ENCODE measurements at places on chromosomes 2 and 18.

GRCh38 chr2:145654156-145654555 lies 1134.2 kb upstream of the ZEB2 start:
- no peak for DNase-seq

- DNase-seq, result no peak
Observed at GRCh38 chr18:49811151-49811938, 2.0 kb downstream of the ACAA2 start.

- DNase-seq, result peak; percentile 36
Observed at GRCh38 chr2:38315707-38316333, 61.3 kb downstream of the ATL2 start.

- DNase-seq, result no peak
Observed at GRCh38 chr2:174924061-174924693, 81.0 kb downstream of the CHN1 start.

- peak; percentile 44 for DNase-seq
Observed at GRCh38 chr2:197705912-197706838, 1.0 kb downstream of the MARS2 start.

DNA sequence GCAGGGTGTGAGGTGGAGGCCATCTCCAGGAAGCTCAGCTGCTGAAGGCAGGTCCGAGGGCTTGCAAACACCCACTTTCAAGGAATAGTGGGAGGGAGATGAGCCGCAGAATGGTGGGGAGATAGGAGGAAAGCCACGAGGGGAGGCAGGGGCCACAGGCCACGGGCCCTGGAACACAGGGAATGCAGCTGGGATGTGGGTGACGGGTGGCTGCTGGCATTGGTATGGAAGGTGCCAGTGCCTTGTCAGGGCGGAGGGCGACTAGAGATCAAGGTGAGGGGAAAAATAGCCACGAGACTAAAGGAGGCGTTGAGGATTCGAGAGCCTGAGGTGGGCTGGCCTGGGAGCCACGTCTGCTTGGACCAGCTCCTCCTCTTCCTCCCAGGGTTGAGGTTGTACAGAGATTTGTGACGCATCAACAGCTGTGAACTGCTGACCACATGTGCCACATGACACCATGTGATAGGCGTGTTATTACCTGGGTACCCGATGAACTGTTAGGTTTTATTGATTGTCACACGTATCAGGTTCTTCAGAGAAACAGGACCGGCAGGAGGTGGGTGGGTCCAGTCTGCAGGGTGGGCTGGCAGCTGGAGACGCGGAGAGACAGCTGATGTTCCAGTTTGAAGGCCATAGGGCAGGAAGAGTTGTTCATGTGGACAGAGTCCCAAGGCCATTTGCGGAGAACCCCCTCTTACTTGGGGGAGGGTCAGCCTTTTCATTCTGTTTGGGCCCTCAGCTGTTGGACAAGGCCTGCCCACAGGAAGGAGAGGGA lies 9.9 kb downstream of the IMPA2 start:
- no peak for DNase-seq

- DNase-seq, result no peak
Observed at GRCh38 chr18:11845654-11846053, 5.6 kb upstream of the CHMP1B start.

DNA sequence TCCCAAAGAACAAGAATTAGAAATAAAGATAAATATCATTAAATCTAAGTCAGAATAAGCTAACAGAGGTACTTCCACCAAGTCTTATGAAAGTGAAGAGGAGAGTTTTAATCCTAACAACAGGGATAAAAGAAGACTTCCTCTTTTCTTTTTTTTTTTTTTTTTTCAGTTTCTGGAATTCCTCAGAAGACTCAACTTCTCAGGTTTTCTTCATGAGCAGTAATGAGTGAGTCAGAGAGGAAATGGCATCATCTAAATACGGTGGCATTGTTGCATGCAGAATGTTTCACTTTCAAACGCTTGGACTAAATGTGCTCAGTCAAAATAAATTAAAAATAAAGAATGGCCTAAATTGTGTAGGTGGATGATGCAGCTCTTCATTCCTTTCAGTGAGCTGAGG lies 45.6 kb upstream of the ARHGAP15 start:
- DNase-seq, result no peak

- DNase-seq, result no peak
Observed at GRCh38 chr2:134549104-134549503, 169.7 kb downstream of the TMEM163 start.

DNA sequence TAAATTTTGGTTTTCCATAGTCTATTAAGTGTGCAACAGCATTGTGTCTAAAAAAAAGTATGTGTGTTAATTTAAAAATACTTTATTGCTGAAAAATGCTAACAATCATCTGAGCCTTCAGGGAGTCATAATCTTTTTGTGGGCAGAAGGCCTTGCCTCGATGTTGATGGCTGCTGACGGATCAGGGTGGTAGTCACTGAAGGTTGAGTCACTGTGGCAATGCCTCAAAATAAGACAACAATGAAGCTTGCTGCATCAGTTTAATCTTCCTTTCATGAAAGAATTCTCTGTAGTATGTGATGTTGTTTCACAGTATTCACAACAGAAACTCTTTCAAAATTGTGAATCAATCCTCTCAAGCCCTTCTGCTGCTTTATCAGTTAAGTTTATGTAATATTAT lies 31.3 kb downstream of the HDHD2 start:
- DNase-seq, result no peak

DNA sequence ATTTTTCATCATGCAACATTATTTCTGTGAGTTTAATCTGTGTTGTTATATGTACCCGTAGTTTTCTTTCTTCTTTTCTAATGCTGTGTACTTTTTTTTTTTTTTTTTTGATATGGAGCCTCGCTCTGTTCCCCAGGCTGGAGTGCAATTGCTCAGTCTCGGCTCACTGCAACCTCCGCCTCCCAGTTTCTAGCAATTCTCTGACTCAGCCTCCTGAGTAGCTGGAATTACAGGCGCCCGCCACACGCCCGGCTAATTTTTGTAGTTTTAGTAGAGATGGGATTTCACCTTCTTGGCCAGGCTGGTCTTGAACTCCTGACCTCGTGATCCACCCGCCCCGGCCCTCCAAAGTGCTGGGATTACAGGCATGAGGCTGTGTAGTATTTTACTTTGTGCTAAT lies 155.4 kb downstream of the GALR1 start:
- DNase-seq, result no peak

GRCh38 chr2:200476836-200477235 lies 33.0 kb downstream of the KCTD18 start:
- no peak for DNase-seq

DNA sequence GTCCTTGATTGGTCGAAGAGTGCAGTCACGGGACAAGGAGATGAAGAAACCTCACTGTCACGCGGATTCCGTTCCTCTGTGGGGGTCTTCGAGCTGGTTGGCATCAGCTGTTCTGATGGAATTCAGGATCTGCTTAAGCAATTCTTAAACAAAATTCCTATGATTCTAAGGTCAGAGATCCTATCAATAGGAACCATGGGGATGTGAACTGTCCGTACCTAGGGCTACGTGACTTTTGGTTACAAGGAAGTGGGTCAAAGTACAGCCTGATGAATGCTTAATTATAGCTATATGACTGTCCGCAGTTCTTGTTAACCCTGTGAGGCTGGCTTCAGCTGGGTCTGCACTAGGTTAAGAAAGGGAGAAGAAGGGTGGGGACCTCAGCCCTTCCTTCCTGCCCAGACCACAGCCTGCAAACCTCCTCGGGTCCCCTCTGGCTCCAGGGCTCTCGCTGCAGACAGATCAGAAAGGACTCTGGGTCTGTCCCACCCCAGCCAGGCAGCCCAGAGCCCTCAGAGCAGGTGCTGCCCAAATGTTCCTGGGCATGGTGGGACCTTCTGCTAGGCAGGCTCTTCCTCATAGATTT lies 44.2 kb upstream of the TAF1B start:
- no peak for DNase-seq

GRCh38 chr2:222256250-222256649 lies 42.5 kb downstream of the PAX3 start:
- DNase-seq, result no peak

- no peak for DNase-seq
Observed at GRCh38 chr2:33680644-33681363, 81.7 kb upstream of the FAM98A start.

DNA sequence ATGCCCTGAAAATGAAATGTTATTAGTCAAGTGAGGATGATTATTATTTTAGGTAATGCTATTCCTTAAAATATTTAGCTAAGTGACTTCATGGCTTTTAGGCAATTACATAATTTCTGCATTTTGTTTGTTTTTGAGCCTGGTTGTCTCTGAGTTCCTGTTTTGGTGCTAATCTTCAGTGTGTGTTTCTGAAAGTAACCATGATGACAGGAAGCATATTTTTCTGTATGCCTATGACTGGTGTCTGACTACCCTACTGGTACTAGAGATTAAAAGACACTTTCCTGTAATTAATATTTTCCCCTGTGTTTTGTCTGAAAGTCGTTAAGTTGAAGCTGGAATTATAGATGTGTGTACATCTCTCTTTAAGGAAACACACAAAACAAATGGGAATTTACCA lies 295.0 kb upstream of the SPRED2 start:
- no peak for DNase-seq

DNA sequence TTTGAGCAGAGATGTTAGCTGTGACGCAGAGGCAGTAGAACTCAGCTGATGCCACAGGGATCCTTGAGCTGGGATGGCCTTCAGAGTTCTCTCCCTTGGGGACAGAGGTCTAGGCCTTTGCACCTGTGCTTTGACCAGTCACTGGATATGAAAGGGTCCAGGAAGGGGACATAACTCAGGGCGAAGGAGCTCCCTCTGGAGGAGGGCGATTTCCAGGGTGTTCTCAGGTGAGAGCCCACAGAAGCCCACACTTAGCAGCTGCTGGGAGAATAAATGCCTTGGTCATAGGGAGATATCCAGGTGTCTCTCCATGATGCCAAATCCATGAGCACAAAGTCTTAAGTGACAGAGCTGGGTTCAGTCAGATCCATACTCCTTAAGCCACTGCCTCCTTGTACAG lies 369.2 kb downstream of the NYAP2 start:
- no peak for DNase-seq

DNA sequence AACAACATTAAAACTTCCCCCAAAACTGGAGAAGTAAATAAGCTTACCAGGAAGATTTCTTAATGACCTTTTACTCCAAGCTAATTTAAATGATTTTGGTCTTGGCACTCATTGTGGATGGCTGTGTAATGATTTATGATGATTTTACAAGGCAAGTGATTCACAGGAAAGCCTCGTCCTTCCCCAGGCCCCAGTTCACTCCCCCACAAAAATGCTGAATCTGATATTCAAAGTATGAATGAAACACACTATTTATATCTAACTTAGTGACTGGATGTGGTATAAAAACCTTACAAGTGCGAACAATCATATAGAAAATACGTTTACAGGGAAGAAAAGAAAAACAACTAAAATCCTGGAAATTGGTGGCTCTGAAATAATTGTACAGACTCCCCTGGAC lies 49.8 kb downstream of the ZNF516 start:
- no peak for DNase-seq

DNA sequence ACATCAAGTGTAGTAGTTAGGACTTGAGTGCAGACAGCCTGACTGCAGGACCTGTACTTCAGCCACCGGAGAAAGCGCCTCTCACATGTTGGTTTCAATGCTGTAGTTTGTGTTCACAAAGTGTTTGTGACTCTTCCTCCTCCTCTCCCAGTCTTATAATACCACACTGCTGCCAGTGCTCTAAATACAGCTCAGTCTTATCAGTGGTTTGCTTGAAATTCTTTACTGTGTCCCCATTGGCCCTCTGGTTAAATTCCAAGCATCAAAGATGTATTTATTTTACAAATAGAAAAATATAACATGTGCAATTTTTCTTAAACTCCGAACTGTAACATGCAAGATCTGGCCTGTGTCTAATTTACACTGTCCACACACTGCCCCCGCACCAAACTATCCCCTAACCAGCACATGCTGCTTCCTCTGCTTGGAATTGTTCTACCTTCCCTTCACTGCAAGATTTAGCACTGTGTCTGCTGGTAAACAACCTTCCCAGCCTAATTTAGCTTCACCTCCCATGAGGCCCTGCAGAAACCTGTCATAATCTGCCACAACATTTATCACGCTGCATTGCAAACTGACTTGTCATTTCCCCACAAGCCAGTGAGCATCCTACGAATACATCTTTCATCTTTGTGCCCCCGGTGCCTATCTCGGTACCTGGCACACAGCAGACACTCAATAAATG lies 77.1 kb downstream of the SUMO1 start:
- no peak for DNase-seq

DNA sequence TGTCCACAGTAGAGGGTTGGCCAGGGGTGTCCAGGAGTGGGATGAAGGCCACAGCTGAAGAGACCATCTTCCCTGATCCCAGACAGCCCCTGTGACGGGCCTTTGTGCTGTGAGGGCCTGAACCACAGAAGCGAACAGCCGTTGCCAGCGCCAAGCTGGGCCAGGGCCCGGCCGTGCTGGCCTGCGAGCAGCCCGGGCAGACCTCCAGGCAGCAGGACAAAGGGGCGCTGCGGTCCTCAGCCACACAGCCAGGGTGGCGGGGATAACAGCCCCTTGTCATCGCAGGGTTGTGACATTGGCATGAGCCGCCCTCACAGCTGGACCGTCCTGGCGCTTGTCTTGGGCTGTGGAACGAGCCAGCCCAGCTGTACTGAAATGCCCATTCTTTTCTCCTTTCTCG lies 161.1 kb downstream of the FAM210A start:
- no peak for DNase-seq

DNA sequence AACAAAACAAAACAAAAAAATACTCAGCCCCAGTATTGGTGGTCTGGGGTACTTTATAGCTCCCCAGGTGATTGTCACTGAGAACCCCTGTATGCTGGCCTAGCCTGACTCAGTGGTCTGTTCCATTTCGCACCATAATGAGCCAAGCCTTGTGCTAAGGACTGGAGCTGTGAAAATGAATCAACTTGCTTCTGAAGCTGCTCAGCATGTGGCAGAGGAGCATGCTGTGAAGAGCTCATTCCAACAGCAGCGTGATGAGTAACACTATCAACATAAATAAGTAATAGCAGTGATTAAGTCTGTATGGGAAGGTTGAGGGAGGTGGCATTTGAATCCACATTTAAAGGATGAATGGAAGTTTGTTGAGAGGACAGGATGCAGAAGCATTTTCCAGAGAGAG lies 67.2 kb upstream of the ATL2 start:
- DNase-seq, result no peak

DNA sequence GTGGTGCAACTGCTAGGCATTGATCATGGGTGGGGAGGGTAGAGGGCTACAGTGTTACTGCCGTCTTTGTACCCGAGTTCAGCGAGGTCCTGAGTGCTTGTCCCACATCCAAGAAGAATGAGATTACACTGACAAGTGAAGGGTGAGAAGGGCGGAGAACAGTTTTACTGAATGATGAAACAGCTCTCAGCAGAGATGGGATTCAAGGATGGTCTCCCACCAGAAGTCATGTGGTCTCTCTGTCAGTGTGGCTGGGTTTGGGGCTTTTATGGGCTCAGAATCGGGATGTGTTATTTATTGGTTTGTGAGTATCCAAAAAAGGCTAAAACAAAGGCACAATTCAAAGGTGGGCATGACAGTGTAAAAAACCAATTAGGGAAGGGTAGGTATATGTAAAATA lies 10.8 kb upstream of the ASB1 start:
- DNase-seq, result no peak

Measured in endothelial cell (in vitro differentiated cells).